ENCODE measurements at places on chromosomes 4 and X.
A peak's percentile ranks its signal among the peaks of the same experiment; 100 is the strongest.

DNA sequence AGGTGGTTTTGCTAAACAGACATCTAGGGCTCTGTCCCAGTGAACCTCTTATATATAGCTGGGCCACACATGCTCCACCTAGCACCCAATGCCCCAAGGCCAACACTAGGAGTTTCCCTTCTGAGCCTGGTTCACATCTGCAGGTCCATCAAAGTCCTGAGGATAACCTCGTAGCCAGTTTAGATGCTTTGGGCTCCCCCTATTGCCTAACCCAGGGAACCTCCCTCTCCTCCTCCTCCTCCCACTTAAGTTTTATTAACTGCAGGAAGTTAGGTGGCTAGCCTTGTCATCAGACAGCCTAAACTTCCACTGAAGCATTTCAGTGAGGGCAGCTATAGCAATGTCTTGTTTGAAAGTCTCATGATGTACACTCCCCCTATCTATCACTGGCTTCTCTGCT lies 88.0 kb downstream of the GUCY2F start:
- DNase-seq, result no peak

- no peak for DNase-seq
These were observed 356.6 kb downstream of the GUCY2F start for GRCh38 chrX:109125304-109125703.

DNA sequence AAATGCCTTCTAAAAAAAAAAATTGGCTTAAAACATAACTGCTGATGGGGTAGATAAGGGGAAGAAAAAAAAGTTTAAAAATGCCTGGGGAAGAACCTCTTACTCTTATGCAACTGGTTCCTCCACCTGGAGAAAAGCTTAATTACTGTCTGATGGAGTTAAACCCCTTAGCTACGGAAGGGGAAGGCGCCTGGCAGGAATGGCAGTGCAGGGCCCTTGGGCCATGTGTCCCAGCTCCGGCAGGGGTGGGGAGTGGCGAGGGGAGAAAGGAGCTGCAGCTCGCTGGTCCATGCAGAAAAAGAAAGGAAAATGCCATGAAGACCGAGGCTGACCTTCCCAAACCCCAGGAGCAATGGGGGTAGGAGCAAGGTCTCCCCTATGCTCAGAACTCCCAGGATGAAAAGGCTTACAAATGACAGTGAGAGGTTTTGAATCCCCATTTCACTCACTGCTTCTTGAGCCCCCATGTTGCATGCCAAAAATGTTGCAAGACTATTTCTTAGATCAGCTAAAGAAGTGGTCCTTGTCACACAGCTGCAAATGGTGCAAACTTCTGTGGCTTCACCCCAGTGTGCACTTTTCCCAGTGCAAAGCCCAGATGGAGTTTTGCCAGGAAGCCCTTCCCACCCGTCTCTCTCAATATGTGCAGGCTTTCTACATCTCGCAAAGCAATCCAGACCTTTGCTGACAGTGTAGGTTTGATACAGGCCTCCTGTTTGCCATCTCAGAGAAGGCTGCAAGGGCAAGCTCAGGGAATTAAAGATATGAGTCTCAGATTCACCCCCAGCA lies 204.8 kb upstream of the CT83 start:
- no peak for DNase-seq

DNA sequence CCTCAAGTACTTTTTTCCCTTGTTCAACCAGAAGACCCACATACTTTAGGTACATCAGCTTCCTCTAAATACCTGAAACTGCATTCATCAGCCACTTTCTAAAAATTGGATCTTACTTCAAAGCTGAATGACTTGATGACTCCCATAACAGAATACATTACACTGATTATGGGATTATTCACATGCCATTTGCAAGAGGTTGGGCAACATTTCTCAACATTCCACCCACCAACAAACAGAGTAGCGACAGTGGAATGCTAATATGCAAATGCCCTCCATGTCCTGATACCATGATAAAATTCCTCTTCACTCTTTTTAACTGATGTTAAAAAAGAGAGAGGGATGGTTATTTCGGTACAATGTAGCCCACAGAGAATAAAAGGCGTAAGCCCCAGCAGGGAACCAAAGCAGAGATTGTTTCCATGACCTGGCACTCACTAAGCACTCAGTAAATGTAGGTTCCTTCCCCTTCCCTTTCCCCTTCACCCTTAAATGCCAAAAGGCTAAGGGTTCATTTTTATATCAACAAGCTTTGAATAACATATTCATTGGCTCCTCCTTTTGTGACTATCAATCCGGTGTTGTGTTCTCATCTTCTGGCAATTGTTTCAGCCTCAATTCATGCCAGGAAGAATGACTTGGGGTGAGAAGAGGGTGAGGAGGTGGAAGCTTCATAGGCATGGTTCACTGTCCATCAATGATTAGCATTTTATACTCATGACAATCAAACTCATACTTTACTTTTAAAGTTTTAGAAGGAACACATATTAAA lies 317.2 kb downstream of the DHX15 start:
- peak; percentile 83 for DNase-seq
